Activated naive CD4-positive, alpha-beta T cell treated with anti-CD3 and anti-CD28 coated beads, Interleukin-2, amount 10 ng/mL, durations not matched to agents 7 days and 5 days (primary cell): ENCODE measurements at places on chromosomes 6 and 20.

GRCh38 chr6:114939630-114940029, 596.8 kb upstream of the HS3ST5 start:
- no peak for DNase-seq
- H3K27me3 ChIP-seq = no peaks in the 10 kb centered on the region
- H3K27ac ChIP-seq = no peak overlapping the region
- H3K36me3 ChIP-seq = no peaks in the 10 kb centered on the region
- H3K4me1 ChIP-seq = no peaks in the 10 kb centered on the region

- no peak for DNase-seq
- no peaks in the 10 kb centered on the region for H3K4me1 ChIP-seq
- H3K4me3 ChIP-seq = no peak overlapping the region
- no peaks in the 10 kb centered on the region for H3K27me3 ChIP-seq
- no peaks in the 10 kb centered on the region for H3K36me3 ChIP-seq
These were observed 382.6 kb upstream of the JAG1 start for GRCh38 chr20:11056414-11056813.

- no peaks in the 10 kb centered on the region for H3K27me3 ChIP-seq
- no peak overlapping the region for H3K4me3 ChIP-seq
- no peak for DNase-seq
- peaks cover 48% of the 10 kb centered on the region for H3K36me3 ChIP-seq
These were observed 11.0 kb downstream of the ECI2 start for GRCh38 chr6:4124351-4124750.

DNA sequence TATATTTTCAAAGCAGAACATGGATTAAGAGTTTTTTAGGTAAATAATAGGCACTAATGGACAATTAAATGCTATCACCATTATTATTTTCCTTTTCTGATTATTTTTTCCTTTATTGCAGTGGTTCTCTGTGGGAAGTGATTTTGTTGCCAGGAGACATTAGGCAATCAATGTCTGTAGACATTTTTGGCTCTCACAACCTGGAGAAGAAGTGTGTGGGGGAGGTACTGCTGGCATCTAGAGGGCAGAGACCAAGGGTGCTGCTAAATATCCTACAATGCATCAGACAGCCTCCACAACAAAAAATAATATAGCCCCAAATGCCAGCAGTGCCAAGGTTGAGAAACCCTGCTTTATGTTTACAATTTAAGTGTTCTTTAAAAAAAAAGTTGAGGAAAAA, 8.3 kb downstream of the IFNGR1 start:
- DNase-seq = no peak
- H3K27ac ChIP-seq = no peak overlapping the region
- H3K4me1 ChIP-seq = peaks cover 16% of the 10 kb centered on the region
- no peaks in the 10 kb centered on the region for H3K27me3 ChIP-seq
- H3K4me3 ChIP-seq = no peak overlapping the region

GRCh38 chr20:50387996-50388332, 122.2 kb upstream of the PTPN1 start:
- H3K4me3 ChIP-seq = no peak overlapping the region
- peaks cover 71% of the 10 kb centered on the region for H3K4me1 ChIP-seq
- H3K27ac ChIP-seq = no peak overlapping the region
- no peaks in the 10 kb centered on the region for H3K36me3 ChIP-seq
- no peak for DNase-seq

- H3K4me3 ChIP-seq = peak overlapping the region; percentile 72
- H3K27ac ChIP-seq = peak overlapping the region; percentile 43
- no peak for DNase-seq
- H3K4me1 ChIP-seq = peaks cover 23% of the 10 kb centered on the region
- peaks cover 16% of the 10 kb centered on the region for H3K27me3 ChIP-seq
- H3K36me3 ChIP-seq = peaks cover 14% of the 10 kb centered on the region
These were observed 338 bp downstream of the SRXN1 start for GRCh38 chr20:652615-653109.

- H3K27ac ChIP-seq = no peak overlapping the region
- H3K4me3 ChIP-seq = no peak overlapping the region
- H3K4me1 ChIP-seq = no peaks in the 10 kb centered on the region
- H3K36me3 ChIP-seq = no peaks in the 10 kb centered on the region
These were observed 89.4 kb downstream of the ECT2L start for GRCh38 chr6:138885156-138885819.

GRCh38 chr20:60294632-60295031, 336.4 kb downstream of the CDH26 start:
- no peak overlapping the region for H3K4me3 ChIP-seq
- H3K4me1 ChIP-seq = peaks cover 5% of the 10 kb centered on the region
- no peaks in the 10 kb centered on the region for H3K36me3 ChIP-seq
- H3K27me3 ChIP-seq = no peaks in the 10 kb centered on the region

DNA sequence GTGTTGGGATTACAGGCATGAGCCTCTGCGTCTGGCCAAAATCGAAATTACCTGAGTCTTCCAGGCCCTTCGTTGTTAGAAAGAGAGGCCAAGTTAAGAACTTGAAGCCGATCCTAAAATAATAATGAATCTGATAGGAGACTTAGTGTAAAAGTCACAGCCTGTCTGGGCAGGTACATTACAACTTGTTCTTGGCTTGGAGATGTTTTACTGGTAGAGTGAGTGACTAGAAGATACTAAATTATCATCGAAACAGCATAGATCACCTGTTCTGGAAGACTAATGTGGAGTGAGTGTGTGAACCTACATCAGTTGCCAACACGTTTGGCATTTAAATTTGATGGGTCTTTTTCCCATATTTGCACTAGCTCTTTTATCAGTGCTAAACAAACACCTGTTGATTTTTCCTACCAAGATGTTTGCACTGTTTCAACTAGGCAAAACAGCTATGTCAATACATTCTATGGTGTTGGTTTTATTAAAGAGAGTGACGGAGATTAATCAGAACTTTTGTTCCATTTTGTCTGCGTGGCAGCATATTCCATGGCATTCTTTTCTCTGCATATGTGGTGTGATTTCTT, 4.6 kb upstream of the TMEM217 start:
- peaks cover 29% of the 10 kb centered on the region for H3K36me3 ChIP-seq
- peaks cover 64% of the 10 kb centered on the region for H3K4me1 ChIP-seq
- no peak overlapping the region for H3K27ac ChIP-seq

DNA sequence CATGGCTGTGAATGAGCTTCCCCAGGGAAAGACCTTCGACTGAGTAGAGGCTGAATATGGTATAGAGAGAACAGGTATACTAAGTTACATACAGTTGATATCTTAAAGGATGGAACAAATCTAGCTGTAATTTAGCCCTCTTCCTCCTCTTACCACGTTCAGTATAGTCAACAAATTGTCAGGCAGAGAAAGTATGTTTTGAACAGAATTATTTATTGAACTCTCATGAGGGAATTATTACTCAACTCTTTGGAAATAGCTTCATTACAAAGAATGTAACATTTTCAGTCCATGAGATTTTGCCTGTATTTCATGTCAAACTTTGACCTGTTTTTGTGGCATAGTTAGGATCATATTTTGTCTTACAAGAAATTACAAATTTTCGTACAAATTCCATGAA, 63.0 kb downstream of the SH3BGRL2 start:
- no peaks in the 10 kb centered on the region for H3K36me3 ChIP-seq
- H3K27me3 ChIP-seq = no peaks in the 10 kb centered on the region
- H3K27ac ChIP-seq = no peak overlapping the region
- no peak for DNase-seq
- H3K4me1 ChIP-seq = no peaks in the 10 kb centered on the region

DNA sequence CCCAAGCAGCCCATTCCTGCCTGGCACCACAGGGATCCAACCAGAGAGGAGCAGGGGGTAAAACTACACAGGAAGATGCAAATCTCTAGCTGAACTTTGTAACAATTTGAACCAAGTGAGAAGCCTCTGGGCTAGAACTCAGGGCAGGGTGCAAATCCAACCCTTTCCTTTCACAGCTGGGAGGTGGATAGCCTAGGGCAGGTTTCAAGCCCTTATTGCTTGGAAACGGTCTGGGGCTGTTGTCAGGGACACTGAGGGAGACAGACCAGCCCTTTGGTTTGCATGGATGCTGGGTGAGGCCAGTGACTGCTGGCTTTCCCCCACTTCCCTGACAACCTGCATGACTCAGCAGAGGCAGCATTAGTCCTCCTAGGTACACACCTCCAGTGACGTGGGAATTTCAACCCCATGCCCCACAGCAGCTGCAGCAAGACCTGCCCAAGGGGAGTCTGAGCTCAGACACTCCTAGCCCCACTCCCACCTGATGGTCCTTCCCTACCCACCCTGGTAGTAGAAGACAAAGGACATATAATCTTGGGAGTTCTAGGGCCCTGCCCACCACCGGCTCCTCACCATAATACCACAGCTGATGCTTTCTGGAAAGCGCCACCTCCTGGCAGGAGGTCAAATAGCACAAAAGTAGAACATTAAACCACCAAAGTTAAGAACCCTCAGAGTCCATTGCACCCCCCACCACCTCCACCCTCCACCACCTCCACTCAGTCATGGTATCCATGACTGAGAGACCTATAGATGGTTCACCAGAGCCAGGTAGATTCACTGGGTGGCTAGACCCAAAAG, 797.7 kb upstream of the MAN1A1 start:
- no peaks in the 10 kb centered on the region for H3K36me3 ChIP-seq
- DNase-seq = peak; percentile 14
- H3K27ac ChIP-seq = no peak overlapping the region
- no peak overlapping the region for H3K4me3 ChIP-seq

GRCh38 chr6:110348961-110349690, 9.0 kb downstream of the METTL24 start:
- no peak overlapping the region for H3K4me3 ChIP-seq
- no peaks in the 10 kb centered on the region for H3K27me3 ChIP-seq
- H3K36me3 ChIP-seq = no peaks in the 10 kb centered on the region
- no peaks in the 10 kb centered on the region for H3K4me1 ChIP-seq
- DNase-seq = no peak

GRCh38 chr20:59705651-59706399, 101.5 kb downstream of the PHACTR3 start:
- H3K36me3 ChIP-seq = no peaks in the 10 kb centered on the region
- no peak overlapping the region for H3K4me3 ChIP-seq
- H3K4me1 ChIP-seq = no peaks in the 10 kb centered on the region

GRCh38 chr6:46816626-46817025, 23.4 kb downstream of the MEP1A start:
- no peaks in the 10 kb centered on the region for H3K4me1 ChIP-seq
- no peak overlapping the region for H3K4me3 ChIP-seq
- H3K27ac ChIP-seq = no peak overlapping the region
- H3K36me3 ChIP-seq = no peaks in the 10 kb centered on the region
- peaks cover 12% of the 10 kb centered on the region for H3K27me3 ChIP-seq

GRCh38 chr6:106163966-106164877, 78.1 kb downstream of the PRDM1 start:
- H3K27ac ChIP-seq = peak overlapping the region; percentile 79
- H3K4me1 ChIP-seq = peaks cover 41% of the 10 kb centered on the region
- DNase-seq = peak; percentile 50

GRCh38 chr6:113078791-113079190, 731.7 kb downstream of the RFPL4B start:
- no peak for DNase-seq
- no peaks in the 10 kb centered on the region for H3K36me3 ChIP-seq
- no peak overlapping the region for H3K4me3 ChIP-seq
- H3K27ac ChIP-seq = no peak overlapping the region

DNA sequence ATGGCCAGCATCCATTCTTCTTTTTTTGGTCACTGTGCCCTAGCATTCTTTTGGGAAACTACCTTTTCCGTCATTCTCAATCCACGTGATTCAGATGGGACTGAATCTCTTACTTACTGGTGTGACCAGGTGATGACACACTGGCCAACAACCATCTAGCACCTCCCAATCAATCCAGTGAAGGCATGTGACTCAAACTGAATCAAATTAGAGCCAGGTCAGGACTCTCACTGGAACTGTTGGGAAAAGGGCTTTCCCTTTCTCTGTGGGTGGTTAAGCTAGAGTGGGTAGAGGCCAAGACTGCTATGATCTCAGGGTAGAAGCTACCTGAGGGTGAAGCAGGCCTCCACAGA, 36.2 kb upstream of the ZMYND8 start:
- H3K4me3 ChIP-seq = no peak overlapping the region
- DNase-seq = no peak
- peaks cover 1% of the 10 kb centered on the region for H3K36me3 ChIP-seq
- H3K27me3 ChIP-seq = no peaks in the 10 kb centered on the region

GRCh38 chr20:31948008-31948407, 3.8 kb downstream of the PDRG1 start:
- H3K27ac ChIP-seq = no peak overlapping the region
- peaks cover 27% of the 10 kb centered on the region for H3K4me1 ChIP-seq
- H3K36me3 ChIP-seq = peaks cover 47% of the 10 kb centered on the region
- no peaks in the 10 kb centered on the region for H3K27me3 ChIP-seq
- peak; percentile 36 for DNase-seq

DNA sequence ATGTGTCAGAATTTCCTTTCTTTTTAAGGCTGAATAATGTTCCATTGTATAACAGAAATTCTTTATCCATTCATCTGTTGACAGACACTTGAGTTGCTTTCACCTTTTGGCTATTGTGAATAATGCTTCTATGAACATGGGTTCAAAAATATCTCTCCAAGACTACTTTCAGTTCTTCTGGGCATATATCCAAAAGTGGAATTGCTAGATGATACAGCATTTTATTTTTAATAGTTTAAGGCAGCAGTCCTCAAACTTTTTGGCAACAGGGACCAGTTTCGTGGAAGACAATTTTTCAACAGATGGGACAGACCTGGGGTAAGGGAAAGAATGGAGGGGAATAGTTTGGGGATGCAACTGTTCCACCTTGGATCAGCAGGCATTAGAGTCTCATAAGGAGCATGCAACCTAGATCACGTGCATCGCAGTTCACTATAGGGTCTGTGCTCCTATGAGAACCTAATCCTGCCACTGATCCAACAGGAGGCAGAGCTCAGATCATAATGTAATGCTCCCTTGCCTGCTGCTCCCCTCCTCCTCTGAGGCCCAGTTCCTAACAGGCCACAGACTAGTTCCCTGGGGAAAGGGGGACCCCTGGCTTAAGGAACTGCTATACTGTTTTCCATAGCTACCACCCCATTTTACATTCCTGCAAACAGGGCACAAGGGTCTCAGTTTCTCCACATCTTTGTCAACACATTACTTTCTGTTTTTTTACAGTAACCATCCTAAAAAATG, 239.9 kb upstream of the RNF217 start:
- DNase-seq = no peak
- no peak overlapping the region for H3K4me3 ChIP-seq

- peaks cover 10% of the 10 kb centered on the region for H3K4me1 ChIP-seq
- no peak overlapping the region for H3K4me3 ChIP-seq
- H3K36me3 ChIP-seq = peaks cover 7% of the 10 kb centered on the region
- DNase-seq = no peak
- no peak overlapping the region for H3K27ac ChIP-seq
These were observed 165.6 kb downstream of the ATXN1 start for GRCh38 chr6:16595514-16596120.

GRCh38 chr20:4076671-4077070, 61.3 kb upstream of the RNF24 start:
- H3K4me1 ChIP-seq = peaks cover 38% of the 10 kb centered on the region
- no peak for DNase-seq
- no peak overlapping the region for H3K27ac ChIP-seq
- H3K4me3 ChIP-seq = no peak overlapping the region
- H3K36me3 ChIP-seq = peaks cover 10% of the 10 kb centered on the region

GRCh38 chr20:23404196-23404595, 17.1 kb downstream of the NAPB start:
- no peak overlapping the region for H3K4me3 ChIP-seq
- peaks cover 44% of the 10 kb centered on the region for H3K4me1 ChIP-seq
- no peak for DNase-seq
- H3K27me3 ChIP-seq = no peaks in the 10 kb centered on the region

GRCh38 chr6:41586252-41587007, 40.2 kb downstream of the FOXP4 start:
- H3K27me3 ChIP-seq = peaks cover 3% of the 10 kb centered on the region
- DNase-seq = no peak
- H3K27ac ChIP-seq = no peak overlapping the region
- H3K4me3 ChIP-seq = no peak overlapping the region
